Neural crest cell (in vitro differentiated cells): ENCODE measurements at places on chromosomes 7 and 10.

DNA sequence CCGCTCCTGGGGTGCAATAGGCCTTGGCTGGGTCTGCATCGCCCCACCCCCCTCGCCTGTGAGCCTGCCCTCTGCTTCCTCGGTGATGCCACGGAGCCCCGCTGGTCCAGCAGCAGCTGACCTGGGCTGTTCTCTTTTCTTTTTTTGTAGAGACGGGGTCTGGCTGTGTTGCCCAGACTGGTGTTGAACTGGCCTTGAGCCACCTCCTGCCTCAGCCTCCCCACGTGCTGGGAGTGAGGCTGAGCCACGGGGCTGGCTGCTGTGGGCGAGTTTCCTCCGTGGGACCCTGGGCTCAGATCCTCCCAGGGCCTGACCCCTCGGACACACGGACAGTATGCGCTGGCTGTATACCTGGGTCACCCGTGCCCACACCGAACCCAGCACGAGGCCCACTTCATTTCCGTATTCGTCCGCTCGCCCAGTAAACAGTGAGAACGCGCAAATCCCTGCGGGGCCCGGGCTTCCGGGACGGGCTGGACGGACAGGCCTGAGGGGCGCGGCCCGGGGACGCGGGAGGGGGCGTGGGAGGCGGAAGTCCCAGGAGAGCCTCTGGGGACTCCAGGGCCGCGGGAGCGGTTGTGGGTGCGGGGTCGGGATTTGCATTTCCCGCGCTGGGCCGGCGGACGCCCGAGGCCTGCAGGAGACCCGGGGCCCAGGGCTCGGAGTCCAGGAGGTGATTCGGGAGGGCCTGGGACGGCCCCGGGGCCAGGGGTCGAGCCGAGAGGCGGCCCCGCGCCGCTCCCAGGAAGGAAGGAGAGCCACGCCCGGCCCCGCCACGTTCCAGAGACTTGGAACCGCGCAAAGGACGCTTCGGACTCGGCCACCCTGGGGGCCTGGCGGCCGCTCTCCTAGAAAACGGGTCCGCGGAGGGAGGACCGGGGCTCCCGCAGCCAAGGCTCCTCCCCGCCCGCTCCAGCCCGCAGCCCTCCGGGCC lies 57.7 kb upstream of the DNAJB6 start:
- no peaks in the 10 kb centered on the region for H3K27me3 ChIP-seq
- H3K4me3 ChIP-seq = no peak overlapping the region
- H3K4me1 ChIP-seq = no peaks in the 10 kb centered on the region
- H3K36me3 ChIP-seq = no peaks in the 10 kb centered on the region
- no peak for DNase-seq

DNA sequence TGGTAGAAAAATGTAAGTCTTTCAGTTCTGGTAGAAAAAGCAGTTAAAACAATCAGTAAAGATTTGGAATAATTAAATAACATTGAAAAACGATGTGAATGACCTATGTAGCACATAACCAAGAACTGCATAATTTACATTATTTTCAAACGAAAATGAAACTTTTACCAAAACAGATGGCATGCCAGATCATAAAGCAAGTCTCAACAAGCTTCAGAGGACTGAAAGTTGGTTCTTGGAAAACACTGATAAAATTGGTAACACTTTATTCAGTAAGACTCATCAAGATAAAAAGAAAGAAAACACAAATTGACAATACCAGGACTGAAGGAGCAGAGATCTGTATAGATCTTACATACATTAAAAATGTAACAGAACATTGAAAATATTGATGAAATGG lies 92.8 kb downstream of the VIPR2 start:
- H3K27ac ChIP-seq = no peak overlapping the region
- DNase-seq = no peak
- peaks cover 11% of the 10 kb centered on the region for H3K4me1 ChIP-seq
- H3K36me3 ChIP-seq = no peaks in the 10 kb centered on the region
- no peak overlapping the region for H3K4me3 ChIP-seq

DNA sequence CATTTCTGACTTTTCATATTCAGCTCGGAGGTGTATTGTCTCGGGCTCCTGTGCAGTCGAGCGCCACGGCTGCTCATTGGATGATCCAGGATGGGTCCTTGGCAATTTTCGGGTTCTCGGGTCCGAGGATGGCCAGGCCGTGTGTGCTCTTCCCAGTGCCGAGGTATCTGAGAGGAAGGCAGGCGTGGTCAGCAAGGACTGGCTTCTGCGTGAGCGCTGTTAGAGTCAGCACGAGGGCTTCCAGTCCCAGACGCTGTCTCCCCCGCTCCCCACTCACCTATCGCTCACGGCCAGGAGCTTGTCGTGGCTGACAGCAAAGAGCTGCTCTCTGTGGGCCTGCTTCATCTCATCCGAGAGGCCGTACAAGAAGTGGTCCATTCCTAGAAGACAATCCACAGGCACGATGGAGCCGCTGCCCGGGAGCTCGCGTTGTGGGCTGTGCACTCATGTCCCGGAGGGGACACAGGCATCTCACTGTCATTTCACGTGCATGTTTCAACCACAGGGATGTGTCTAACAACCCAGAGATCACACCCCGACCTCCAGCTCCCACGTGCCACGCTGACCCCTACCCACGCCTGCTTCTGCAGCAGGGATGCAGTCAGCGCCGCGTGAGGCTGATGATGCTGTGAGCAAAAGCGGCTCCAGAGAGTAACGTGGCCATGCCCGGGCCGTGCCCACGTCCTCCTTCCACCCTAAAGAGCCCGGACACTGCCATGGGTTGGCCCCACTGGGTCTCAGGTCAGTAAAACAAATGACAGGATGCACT lies 34.4 kb downstream of the PITRM1 start:
- DNase-seq = no peak
- no peaks in the 10 kb centered on the region for H3K27me3 ChIP-seq
- H3K4me3 ChIP-seq = no peak overlapping the region
- no peak overlapping the region for H3K27ac ChIP-seq
- H3K4me1 ChIP-seq = no peaks in the 10 kb centered on the region

DNA sequence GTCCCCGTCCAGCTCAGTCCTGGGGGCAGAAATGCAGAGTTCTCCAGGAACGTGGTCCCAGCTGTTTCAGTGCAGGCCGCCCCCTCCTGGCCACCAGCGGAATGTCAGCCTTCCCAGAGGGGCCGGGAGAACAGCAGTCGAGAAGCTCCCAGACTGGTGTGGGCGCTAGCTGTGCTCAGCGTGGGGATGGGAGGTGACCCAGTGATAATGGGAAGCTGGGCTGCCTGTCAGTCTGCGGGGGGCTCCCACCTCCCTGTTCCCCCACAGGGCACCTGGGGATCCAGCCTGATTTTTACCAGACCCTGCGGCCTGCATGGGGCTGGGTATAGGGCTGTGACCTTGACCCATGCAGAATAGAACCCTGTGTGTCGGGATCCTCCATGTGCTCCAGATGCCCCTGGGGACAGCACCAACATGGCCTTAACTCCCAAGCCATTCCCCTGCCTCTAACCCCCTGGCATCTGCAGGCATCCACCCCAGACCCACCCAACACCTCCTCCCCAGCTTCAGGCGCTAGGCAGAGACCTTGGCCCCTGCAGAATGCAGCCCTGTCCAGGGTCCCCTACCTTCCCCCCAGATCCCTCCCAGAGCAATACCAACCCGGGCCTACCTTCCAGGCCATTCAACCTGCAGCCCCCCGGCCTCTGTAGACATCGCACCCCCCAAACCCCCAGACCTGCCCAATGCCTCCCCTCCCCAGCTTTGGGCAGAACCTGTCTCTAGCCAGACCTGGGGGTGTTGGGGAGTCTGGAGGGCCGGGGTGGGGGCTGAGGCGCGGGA lies 880 bp upstream of the ELN start:
- H3K27me3 ChIP-seq = peaks cover 45% of the 10 kb centered on the region
- peak overlapping the region; percentile 75 for H3K27ac ChIP-seq
- no peak overlapping the region for H3K4me3 ChIP-seq
- peaks cover 24% of the 10 kb centered on the region for H3K4me1 ChIP-seq
- DNase-seq = peak; percentile 83
- no peaks in the 10 kb centered on the region for H3K36me3 ChIP-seq

DNA sequence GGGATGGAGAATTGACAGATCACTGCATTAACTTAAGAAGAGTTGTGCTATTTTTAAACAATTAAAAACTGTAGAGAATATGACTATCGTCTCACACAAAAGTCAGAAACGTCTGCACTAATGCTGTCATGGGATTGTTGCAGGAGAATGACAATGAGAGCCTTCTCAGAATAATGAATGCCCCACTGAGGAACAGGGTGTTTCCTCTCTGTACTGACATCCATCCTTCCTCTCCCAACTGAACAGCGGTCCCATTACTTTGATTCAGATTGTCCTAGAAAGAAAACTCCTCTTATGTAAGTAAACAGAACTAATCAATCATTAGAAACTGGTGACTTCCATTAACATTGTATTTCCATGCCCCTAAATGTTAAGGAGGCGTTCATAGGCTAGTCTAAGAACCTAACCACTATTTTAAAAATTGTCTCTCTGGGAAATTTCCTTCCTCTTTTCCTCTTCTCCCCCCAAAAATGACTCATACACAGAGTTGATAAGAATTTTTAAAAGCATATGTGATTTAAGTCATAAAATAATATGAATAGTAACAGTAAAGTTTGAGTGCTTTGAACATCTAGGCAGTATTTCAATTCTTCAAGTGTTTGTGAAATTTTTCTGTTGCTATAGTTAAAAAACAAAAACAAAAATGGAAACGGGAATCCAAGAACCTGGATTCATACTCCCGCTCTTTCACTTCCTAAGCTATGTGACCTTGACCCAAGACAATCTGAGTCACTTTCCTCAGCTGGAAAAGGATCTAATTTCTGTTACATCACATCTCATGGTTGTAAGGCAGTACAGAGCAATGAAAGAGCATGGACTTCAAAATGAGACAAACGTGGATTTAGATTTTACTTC lies 12.7 kb upstream of the MACC1 start:
- peaks cover 19% of the 10 kb centered on the region for H3K4me1 ChIP-seq
- no peak overlapping the region for H3K4me3 ChIP-seq
- H3K27me3 ChIP-seq = no peaks in the 10 kb centered on the region
- no peak overlapping the region for H3K27ac ChIP-seq

DNA sequence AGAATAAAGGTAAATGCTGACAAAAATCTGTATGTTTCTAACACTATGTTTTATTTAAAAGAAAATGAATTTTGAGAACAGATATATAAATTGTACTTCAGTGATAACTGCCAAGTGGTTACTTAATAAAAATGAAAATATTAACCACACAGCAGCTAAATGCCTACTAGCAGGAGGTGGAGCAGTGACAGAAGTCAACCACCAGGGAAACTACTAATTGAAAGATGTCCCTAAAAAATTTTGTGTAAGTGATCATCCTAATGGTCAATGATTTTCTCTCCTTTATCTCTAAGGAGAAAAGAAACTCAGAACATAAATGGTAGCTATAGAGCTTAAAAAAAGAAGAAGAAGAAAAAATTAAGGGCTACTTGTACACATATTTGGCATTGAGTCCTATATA lies 22.9 kb downstream of the WNT16 start:
- H3K36me3 ChIP-seq = peaks cover 10% of the 10 kb centered on the region
- no peak for DNase-seq
- H3K4me1 ChIP-seq = peaks cover 4% of the 10 kb centered on the region
- no peaks in the 10 kb centered on the region for H3K27me3 ChIP-seq
- no peak overlapping the region for H3K4me3 ChIP-seq
- no peak overlapping the region for H3K27ac ChIP-seq

- H3K36me3 ChIP-seq = peaks cover 33% of the 10 kb centered on the region
- peak overlapping the region; percentile 83 for H3K27ac ChIP-seq
- no peak overlapping the region for H3K4me3 ChIP-seq
- no peaks in the 10 kb centered on the region for H3K27me3 ChIP-seq
- DNase-seq = no peak
These were observed 81.3 kb downstream of the ZRANB1 start for GRCh38 chr10:125023255-125023654.

DNA sequence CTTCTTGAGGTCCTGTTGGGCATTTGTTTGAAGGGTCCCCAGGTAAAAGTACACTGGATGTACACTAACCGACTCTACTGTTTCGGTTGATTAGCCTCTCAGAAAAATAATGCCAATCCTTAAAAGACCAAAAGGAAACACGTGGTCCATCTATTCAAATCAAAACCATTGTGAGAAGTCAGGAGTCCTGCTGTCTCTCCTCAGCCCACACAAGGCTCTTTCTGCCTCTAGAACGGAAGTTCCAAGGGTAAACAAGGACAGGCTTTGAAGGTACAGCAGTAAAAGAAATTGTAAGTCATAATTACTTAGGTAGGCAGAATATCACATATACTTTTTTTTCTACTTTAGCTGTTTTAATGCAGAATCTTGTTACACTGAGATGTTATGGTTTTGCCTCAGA lies 71.7 kb upstream of the TPK1 start:
- H3K4me1 ChIP-seq = peaks cover 18% of the 10 kb centered on the region
- no peak for DNase-seq
- no peaks in the 10 kb centered on the region for H3K27me3 ChIP-seq
- H3K36me3 ChIP-seq = no peaks in the 10 kb centered on the region
- peak overlapping the region; percentile 10 for H3K27ac ChIP-seq

DNA sequence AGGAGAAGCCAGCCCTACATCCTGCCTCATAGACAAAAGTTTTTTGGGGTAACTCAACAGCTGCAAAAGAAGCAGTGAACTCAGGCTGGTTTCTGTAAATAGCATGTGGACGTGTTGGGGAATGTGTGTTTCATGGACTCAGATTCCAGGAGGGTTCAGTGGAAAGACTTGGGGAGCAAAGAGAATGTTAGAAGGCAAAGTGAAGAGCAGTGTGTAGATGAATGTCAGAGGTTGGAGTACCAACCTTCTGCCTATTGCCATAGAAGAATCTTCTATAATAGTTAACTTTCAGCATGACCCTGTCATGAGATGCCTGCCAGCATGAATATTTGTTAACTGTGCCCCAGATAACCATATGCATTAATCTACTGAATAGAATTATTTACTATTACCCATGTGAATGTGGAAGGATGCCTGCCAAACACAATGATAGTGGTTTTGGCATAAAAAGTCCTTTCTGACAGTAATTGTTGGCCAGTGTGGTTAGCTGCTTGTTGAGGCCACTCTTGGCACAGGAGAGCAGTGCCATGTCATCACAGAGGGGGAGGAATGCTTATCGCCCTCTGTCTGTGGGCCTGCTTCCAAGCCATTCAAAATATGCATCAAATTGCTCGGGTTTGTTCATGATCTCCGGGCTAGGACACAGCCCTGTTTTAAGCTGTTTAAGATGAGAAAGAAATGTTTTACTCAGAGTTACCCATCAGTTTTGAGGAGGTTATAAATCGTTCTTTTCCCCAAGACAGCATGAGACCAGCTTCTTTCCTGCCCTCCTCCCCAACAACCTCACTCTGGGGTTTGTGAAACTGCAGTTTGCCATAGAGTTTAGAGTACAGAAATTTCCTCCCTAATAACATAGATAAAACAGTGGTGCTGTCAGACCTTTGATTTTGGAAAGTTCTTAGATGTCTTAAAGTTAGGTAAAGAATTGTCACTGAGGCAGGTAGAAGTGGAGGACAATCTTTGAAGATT lies 165.3 kb downstream of the WNT2 start:
- H3K36me3 ChIP-seq = no peaks in the 10 kb centered on the region
- H3K27ac ChIP-seq = no peak overlapping the region
- no peak for DNase-seq
- no peaks in the 10 kb centered on the region for H3K27me3 ChIP-seq

GRCh38 chr10:536371-536925 lies 153.0 kb downstream of the DIP2C start:
- H3K4me3 ChIP-seq = no peak overlapping the region
- peaks cover 21% of the 10 kb centered on the region for H3K4me1 ChIP-seq
- no peaks in the 10 kb centered on the region for H3K27me3 ChIP-seq
- H3K36me3 ChIP-seq = no peaks in the 10 kb centered on the region
- DNase-seq = no peak
